ENCODE measurements at places on chromosomes 3 and 15.

- DNase-seq: no peak
Observed at GRCh38 chr3:68999605-69000004, 13.9 kb downstream of the EOGT start.

- DNase-seq: no peak
Observed at GRCh38 chr3:63986146-63986545, 37.1 kb downstream of the PSMD6 start.

GRCh38 chr3:168864107-168865021 lies 768.6 kb upstream of the GOLIM4 start:
- no peak for DNase-seq

DNA sequence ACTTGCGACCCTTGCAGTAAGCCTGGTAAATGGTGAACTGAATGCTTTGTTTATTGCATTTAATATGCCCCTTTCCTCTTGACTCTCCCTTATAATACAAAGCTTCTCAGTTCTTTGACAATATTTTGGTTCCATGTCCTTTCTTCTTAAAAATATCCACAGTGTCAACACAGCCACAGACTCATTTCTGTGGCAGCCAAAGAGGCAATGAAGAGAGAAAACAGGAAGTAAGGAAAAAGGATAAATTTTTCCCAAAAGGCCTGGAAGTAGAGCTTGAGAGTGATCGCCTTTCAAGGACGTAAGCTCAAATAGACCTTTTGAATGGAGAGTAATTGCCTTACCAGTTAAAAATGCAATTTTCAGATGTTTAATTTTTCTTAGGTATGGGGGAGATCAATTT lies 59.4 kb downstream of the PEX5L start:
- DNase-seq: no peak

DNA sequence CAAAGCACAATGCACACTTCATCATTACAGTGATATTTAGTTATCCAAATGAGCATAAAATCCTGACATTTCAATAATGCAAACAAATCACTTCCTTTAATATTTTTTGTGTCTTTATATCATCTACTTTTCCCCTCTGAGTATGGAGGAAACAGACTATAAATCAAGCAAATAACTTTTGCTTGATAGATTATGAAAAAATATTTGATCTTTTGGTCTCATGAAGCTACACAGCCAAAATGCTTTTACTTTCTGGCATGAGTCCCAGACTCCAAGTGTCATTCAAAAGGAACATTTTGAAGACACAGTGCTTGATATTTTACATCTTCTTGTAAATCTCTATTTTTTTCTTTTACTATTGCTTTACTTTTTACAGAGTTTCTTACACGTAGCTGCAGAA lies 215.3 kb upstream of the ROBO1 start:
- no peak for DNase-seq

DNA sequence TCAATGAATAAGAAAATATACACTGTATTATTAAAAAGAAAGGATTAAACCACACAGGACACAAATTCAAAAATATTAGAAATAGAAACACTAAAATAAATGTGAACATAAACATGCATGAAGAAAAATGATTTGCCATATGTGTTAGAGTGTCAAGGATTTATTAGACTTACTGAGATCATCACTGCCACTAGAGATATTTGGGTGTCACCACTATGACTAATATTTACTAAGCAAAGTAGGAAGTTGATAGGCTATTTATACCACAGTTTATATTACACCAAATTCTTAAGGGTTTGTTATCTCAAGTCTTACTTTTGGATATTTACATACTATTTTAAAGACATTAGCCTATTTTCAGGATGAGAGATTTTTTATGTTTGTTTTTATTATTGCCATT lies 575.0 kb upstream of the SGO1 start:
- no peak for DNase-seq

DNA sequence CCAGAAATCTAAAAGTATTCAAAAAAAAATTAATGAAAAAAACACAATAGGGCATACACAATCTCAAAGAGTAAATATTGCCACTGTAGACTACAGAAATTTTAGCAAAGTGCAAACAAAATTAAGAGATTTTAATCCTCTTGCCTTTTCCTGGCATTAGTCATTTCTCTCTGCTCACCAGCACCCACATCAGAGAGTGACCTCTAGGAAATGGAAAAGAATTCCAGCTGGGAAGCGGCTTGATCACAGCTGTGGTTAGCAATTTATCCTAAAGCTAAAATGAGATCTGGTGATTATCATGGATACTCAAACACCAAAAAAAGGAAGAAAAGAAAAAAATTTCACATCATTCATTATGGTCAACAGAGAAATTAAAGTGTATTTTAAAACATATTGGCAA lies 7.5 kb downstream of the CSNK1G1 start:
- no peak for DNase-seq

- no peak for DNase-seq
Observed at GRCh38 chr15:57440799-57441198, 64.5 kb downstream of the CGNL1 start.

DNA sequence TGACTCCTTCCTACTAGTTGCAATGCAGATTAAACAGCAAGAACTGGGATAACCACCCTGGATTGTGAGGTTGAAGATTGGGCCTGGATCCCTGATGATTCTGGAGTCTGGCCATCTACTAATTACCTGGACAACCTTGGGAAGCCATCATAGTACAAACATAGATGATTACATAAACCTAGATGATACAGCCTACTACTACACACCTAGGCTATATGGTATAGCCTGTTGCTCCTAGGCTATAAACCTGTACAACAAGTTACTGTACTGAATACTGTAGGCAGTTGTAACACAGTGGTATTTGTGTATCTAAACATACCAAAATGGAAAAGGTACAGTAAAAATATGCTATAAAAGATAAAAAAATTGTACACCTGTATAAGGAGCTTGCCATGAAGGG lies 48.0 kb downstream of the NSUN3 start:
- DNase-seq: no peak

- DNase-seq: no peak
Observed at GRCh38 chr3:197298945-197299854, 788 bp upstream of the DLG1 start.

DNA sequence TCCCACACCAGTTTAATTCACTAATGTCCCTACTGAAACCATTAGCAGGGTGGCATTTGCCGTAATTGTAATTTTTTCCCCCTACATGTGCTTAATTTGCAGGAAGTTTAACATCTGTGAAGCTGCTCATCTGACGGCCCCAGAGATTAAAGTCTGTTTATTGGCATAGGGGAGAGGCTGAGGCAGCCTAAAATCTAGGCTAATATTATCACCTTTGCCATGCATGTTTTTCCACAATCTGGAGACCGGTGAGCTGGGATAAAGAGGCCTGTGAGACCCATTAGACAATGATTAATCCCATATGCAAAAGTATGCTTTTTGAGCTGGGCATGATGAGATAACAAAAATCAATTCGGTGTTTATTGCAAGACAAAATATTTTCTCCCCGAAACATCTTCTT lies 561.2 kb upstream of the ALCAM start:
- no peak for DNase-seq

DNA sequence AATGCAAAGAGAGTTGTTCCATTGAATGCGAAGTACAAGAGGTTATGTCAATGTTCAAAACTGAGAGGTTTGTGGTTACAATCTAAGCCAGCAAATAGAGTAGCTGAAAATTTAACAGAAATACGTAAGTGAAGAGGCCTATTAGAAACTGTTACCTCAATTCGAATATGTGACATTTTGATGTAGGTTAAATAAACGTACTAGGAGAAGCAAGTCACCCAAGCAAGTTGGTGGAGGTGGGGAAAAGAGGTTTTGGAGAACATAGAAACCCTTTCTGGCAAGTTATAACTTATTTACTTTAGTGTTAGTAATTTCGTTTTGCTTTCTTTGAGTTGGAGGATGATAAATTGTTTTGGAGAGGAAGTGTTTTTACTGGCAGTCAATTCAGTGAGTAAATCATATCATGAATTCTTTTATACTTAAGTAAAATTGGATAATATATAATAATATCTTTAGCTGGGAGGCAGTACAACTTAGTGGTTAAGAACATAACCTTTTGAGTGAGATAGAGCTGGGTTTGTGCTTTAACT lies 91.2 kb upstream of the NAALADL2 start:
- no peak for DNase-seq

- DNase-seq: no peak
Observed at GRCh38 chr3:110685630-110686029, 386.0 kb upstream of the NECTIN3 start.

DNA sequence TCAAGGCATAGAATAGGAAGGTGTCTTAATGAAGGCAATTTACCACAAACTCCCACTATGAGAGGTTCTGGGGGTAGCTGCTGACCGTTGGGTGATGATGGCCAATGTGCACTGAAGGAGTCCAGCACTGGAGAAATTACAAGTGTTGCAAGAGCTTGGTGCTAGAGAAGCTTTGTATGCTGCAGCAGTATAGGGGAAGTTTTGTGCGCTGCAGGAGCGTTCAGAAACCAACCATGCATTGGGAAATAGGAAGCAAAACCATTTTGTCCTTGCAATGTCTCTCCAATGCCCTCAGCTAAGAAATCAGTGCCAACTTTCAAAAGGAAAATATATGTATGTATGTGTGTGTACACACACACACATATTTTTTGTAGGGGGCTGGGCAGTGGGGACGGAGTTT lies 441.6 kb upstream of the NAALADL2 start:
- no peak for DNase-seq

GRCh38 chr15:85764649-85765277 lies 30.0 kb downstream of the KLHL25 start:
- no peak for DNase-seq

Data from esophagus muscularis mucosa (tissue), 4 donors.